ENCODE measurements at places on chromosomes 7 and 10.

DNA sequence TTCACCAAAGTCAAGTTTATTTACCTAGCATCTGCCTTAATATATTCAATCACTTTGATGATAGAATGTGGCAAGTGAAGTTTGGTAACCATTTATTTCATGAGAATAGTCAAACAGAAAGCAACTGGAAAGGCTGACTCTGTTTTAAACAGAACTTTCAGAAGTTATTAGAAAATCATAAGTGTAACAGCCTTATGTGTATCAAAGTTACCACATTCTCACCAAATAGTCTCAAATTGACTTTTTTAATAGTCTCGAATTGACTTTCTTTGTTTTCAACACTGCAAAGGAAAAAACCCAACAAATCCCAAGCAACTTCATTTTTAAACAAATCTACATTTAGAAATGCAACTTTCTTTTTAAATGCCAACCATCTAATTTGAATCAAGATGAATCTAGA is 29.5 kb downstream of the NAMPT start:
- no peak for DNase-seq

GRCh38 chr10:62014510-62014909 is 113.0 kb downstream of the ARID5B start:
- DNase-seq: no peak

- no peak for DNase-seq
These were observed 5.3 kb downstream of the PPP1R3C start for GRCh38 chr10:91627344-91628102.

DNA sequence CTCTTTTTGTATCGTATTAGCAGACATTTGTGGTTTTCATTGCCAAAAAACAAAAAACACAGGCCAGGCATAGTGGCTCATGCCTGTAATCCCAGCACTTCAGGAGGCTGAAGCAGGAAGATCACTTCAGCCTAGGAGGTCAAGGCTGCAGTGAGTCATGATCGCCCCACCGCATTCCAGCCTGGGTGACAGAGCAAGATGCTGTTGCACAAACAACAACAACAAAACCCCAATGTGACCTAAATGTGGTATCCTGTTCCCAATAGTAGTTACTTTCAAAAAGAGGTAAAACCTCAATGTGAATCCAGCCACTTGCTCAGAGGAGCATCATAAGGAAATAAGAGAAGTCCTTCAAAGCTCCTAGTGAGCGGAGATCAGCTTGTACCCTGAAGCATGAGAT is 45.8 kb upstream of the SKAP2 start:
- no peak for DNase-seq

DNA sequence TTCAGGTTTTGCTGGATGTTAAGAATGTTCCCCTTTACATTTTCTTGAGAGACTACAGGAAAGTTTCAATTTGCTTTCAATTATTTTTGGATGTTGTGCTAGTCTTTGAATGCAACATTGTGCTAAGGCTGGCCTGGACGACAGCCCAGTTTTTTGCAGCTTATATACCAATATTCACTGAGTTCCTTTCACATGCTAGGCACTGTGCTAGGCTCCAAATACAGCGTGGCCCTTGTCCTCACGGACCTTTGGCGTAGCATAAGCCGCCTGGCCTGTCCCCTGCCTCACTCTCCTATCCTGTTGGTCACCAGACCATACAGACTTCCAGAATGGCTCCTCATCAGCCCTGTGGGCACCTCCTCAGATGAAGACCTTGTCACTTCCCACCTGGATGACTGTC is 19.5 kb upstream of the HSPA12A start:
- no peak for DNase-seq

DNA sequence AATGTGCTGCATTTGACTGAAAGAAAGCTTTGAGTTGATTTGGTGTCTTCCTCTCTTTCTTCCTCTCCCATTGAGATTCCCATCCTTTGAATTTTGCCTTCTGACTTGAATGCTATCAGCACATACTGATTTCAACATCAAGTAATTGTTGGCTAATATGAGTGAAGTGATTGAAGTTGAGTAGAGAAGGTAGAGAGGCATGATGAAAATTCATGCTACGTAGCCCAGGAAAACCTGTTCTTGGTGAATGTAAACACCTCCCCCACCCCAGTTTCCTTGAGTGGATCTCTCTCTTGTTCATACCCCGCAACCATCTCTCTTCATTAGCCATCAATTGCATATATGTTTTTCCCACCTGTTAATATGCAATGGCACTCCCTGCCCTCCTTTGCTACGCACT is 193.3 kb downstream of the FRMD4A start:
- no peak for DNase-seq

DNA sequence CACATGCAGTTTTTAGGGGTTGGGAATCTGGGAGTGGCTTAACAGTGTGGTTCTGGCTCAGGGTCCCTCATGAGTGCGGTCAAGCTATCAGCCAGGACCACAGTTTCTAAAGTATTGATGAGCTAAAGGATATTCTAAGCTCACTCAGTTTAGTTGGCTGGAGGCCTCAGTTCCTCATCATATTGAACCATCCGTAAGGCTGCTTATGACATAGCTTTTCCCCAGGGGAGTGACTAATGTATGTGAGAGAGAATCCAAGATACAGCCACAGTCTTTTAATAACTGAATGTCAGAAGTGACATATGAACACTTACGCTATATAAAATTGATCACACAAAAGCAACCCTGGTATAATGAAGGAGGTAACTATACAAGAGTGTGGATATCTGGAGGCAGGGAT is 245.3 kb downstream of the POLR1F start:
- DNase-seq: no peak

DNA sequence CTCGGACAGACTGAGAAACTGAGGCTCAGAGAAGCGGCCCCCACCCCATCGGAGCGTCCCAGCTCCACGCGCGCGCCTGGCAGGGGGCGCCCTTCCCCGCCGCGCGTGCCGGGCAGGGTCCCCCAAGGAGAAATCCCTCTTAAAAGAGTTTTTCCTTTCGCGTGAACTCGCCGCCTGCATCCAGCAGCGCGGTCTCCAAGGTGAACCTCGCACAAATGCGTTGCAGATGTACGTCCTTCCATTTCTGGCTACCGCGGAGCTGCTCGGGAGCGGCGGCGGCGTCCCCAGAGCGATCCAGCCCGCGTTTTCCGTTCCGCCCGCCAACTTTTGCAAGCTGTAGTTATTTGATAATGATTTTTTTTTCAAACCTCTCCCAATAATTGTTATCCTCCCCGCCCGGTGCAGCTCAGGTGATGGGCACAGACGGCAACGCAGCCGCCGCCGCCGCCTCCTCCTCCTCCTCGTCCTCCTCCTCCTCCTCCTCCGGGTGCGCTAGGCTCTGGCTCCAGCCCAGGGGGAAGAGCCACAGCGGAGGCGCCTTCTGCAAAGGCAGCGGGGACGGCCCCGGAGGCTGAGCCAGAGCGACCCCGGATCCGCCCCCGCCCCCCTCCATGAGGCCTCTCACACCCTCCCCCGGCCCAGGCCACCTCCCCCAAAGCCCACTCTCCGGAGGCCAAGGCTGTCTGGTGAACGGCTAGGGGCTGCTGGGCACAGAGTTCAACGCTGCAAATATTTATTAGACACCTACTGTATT is 74.0 kb upstream of the CUX1 start:
- DNase-seq: peak; percentile 68

DNA sequence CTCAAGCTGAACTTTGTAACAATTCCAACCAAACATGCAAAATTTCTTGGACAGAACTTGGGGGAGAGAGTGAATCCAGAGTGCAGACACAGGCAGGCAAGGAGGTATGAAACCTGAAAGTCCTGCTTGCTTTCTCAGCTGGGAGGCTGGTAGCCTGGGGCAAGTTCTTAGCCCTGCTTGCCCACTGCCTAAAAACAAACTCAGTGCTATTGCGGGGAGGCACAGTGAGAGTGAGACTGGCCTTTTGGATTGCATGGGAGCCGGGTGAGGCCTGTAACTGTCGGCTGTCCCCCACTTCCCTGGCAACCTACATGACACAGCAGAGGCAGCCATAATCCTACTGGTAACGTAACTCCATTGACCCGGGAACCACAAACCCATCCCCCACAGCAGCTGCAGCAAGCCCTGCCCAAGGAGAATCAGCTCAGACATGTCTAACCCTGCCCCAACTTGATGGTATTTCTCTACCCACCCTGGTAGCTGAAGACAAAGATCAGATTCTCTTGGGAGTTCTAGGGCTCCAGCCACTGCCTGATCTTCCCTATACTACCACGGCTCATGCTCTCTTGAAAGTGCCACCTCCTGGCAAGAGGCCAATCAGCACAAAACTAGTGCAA is 663.6 kb downstream of the GRM8 start:
- no peak for DNase-seq

- no peak for DNase-seq
These were observed 15.0 kb downstream of the ZCCHC24 start for GRCh38 chr10:79430325-79430905.

GRCh38 chr7:157032128-157032527 is 21.7 kb upstream of the MNX1 start:
- no peak for DNase-seq

GRCh38 chr10:104127411-104127810 is 5.4 kb downstream of the SFR1 start:
- DNase-seq: no peak

GRCh38 chr7:105493196-105493922 is 28.7 kb downstream of the PUS7 start:
- no peak for DNase-seq

- DNase-seq: no peak
These were observed 566.9 kb downstream of the PTPRN2 start for GRCh38 chr7:158020706-158021095.

GRCh38 chr10:78923647-78924318 is 145.0 kb upstream of the ZMIZ1 start:
- DNase-seq: no peak

DNA sequence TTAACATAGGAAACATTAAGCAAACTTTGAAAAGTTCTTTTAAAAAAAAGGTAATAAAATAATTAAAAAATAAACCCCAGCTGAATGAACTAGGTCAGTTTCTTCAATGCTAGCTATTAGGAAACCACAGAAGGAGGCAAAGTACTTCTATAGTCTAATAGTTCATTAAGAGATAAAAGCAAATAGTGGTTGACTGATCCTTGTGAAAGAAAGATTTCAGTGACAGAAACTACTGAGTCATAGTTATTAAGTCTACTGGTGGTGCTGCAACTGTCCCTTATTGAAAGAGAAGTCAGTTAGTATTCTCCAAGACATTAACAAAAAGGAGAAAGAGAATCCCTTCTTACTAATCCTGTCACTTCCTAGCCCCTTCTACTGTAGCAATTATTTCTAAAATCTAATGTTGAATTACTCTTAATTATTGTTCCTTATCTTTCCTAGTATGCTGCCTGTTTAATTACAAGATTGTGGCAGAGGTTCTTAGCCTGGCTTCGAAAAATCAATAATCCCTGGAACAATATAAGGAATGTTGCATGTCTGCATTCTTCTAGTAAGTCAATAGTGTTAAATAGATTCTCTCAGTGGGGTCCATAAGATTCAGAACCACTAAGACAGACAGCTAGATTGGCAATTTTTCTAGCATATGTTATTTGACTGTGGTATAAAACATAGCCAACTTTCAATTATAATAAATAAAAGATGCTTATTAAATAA is 18.2 kb downstream of the TCTN3 start:
- no peak for DNase-seq

DNA sequence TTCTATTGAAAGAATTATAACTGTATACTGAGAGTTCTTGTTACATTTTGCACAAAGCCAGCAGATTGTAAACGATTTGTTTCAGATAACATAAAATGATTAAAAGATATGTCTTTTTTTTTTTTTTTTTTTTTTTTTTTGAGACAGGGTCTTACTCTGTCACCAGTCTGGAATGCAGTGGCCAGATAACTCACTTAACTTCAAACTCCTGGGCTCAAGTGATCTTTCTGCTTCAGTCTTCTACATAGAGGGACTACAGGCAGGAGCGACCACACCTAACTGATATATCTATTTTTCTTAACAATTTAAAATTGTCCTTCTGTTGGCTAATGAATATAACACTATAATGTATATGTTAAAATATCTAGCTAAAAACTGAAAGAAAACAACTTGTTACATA is 317.3 kb upstream of the CACNA2D1 start:
- no peak for DNase-seq
